Stimulated activated CD4-positive, alpha-beta T cell treated with anti-CD3 and anti-CD28 coated beads, TNF-alpha, amount 100 ng/mL, for 1 hour (primary cell): ENCODE measurements at places on chromosomes 2 and 18.
A peak's percentile ranks its signal among the peaks of the same experiment; 100 is the strongest.

GRCh38 chr2:106257135-106257534 is 63.0 kb upstream of the UXS1 start:
- no peak for DNase-seq

- no peak for DNase-seq
These were observed 104.5 kb downstream of the UGGT1 start for GRCh38 chr2:128195435-128195984.

GRCh38 chr18:40878371-40878770 is 1076.7 kb upstream of the PIK3C3 start:
- no peak for DNase-seq

DNA sequence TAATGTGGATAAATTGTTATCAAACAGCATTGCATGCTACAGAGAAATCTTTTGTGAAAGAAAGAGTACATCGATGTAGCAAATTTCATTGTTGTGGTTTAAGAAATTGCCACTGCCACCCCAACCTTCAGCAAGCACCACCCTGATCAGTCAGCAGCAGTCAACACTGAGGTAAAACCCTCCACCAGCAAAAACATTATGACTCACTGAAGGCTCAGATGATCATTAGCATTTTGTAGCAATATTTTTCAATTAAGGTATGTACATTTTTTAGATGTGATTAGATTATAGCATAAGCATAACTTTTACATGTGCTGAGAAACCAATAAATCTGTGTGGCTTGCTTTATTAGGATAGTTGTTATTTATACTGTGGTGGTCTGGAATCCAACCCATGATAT is 75.5 kb downstream of the ZNF385B start:
- DNase-seq, result no peak

- no peak for DNase-seq
These were observed 37.4 kb downstream of the TMEM87B start for GRCh38 chr2:112092286-112093041.

- DNase-seq, result no peak
These were observed 33.1 kb downstream of the LHCGR start for GRCh38 chr2:48722391-48722790.

DNA sequence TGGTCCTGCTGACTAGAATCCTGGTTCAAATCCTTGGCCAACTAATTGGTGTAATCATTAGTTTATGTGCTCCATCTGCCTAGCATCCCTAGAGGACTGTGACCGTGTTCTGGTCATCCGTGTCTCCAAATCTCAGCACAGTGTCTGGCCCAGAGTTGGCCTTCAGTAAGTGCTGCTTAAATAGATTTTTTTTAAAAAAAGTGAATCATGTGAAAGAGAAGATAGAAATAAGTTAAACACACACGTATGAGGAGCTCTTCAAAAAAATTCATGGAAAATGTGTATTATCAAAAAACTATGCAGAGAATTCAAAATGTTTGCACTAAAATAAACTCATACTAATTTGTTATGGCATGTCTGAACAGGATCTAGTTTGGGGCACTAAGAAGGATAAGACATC is 129.3 kb upstream of the TLK1 start:
- DNase-seq, result no peak

- no peak for DNase-seq
These were observed 42.6 kb upstream of the SDC1 start for GRCh38 chr2:20267529-20267928.

DNA sequence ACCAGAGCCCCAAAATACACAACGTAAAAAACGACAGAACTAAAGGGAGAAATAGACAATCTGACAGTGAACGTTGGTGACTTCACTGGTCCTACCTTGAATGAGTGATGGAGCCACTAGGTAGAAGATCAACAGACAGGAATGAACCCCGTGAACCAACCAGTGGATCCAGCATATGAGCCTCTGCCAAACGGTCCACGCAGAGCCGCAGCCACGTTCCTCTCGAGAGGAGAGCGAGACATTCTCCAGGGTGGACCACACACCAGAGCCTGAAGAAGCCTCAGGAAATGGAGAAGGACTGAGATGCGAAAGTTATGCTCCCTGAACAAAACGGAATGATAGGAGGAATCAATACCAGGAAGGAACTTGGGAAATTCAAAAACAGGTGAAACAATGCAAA is 178.4 kb downstream of the RTP5 start:
- no peak for DNase-seq

- no peak for DNase-seq
These were observed 709.2 kb downstream of the DSC3 start for GRCh38 chr18:30333310-30333709.

DNA sequence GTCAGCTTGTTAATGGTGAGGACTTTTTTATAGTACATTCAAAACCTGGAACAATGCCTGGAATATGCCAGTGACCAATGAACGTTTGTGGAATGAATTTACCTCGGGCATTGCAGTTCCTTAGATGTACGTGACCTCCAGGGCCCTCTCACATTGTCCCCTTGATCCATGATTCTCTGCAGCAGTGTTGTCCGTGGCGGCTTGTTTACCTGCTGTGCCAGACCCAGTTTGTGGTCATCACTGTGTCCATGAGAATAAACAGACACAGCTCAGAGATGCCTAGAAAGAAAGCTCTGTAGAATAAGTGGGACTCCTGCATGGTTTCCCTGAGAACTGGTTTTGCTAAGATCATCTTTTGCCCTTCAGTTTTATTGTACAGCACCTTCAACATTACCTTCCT is 1132.2 kb downstream of the DPP10 start:
- DNase-seq, result no peak

DNA sequence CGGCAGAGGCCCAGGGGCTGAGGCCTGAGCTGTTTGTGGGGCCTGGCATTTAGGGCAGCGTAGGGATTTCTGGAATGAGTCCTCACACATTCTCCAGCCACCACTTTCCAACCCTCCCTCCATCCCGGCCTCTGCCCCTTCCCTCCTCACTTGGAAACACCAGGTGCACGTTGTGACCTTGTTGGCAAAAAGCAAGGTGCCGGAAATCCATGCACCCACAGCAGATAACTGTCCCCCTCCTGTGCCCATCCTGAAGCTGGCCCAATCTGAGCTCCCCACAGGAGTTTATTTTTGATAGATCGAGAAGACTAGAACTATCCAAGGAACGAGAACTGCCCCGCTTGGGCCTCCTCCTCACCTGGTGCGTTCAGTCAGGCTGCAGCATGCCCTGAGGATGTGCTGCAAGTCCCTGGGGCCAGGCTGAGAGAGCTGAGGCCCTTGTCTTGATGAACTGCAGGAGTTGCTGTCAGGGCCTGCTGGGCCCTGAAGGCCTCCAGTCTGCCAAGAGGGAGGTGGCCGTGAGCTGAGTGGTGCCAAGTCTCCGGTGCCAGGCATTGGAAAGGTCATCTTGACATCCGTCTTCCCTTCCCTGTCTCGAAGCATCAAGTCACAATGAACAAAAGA is 55.8 kb downstream of the CTIF start:
- no peak for DNase-seq

- no peak for DNase-seq
These were observed 986.5 kb downstream of the TDRD15 start for GRCh38 chr2:22110244-22110651.

GRCh38 chr2:156933645-156934225 is 323.8 kb upstream of the GALNT5 start:
- no peak for DNase-seq

DNA sequence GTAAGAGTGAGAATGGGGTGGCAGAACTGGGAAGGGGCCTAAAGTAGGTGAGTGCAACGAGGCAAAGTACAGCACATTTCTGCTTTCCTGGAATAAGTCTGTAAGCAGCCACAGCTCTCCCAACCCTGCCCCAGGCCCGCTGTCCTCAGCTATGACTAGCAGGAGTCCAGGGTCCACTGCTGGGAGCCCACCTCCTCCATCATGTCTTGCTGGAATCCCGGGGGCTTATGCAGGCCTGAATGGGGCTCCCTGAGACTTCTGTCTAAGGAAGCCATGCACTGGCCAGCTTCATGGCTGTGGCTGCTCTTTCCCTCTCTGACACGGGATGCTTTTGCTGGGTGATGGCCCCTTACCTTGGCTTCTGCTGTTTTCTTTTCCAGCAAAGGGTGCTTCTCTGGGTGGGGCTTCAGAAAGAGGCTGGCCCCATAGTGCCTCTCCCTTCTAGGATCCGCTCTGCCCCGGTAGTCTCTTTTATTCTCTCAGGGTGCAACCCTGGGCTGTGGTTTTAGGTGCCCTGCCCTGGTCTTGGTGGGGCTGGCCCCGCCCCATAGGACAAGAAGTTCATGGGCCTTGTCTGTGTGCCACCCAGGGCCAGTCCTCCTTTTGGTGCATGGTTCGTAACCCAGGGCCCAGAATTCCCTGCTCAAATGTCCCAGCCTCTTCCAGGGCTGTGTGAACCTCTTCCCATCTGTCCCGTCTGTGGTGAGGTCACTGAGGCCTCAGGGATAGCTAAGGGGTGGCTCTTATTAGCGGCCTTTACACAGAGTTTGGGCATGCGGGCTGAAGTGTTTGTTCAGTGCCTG is 33.8 kb upstream of the POLE4 start:
- DNase-seq, result no peak

GRCh38 chr2:156057647-156058046 is 274.9 kb downstream of the NR4A2 start:
- DNase-seq, result no peak

GRCh38 chr18:75472396-75472795 is 44.9 kb upstream of the SMIM21 start:
- DNase-seq, result no peak

- DNase-seq, result no peak
These were observed 9.8 kb downstream of the REL start for GRCh38 chr2:60891180-60891579.

GRCh38 chr18:61597316-61597715 is 264.1 kb downstream of the CDH20 start:
- DNase-seq, result no peak

- DNase-seq, result no peak
These were observed 125.9 kb upstream of the SEC11C start for GRCh38 chr18:59013744-59014143.

DNA sequence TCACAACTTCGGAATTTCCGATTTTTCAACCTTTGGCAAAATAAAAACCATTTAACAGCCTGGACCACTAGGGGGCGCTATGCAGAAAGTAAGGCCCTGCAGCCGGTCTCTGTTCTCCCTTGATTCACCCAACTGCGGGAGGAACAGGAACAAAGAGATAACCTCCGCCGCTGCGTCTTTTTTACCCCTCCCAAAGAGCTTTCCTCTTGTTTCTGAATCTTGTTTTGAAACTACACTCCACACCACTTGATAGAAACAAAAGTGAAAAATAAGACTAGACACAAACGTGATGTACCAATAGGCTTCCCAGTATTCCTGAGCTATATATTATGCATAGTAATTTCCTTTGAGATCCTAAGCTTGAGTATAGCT is 231.2 kb downstream of the MYO3B start:
- peak; percentile 40 for DNase-seq

GRCh38 chr18:67924656-67925055 is 408.1 kb upstream of the DSEL start:
- no peak for DNase-seq

GRCh38 chr2:106030287-106031268 is 163.5 kb downstream of the UXS1 start:
- peak; percentile 24 for DNase-seq

GRCh38 chr2:128358941-128359731 is 40.5 kb upstream of the HS6ST1 start:
- DNase-seq, result no peak

DNA sequence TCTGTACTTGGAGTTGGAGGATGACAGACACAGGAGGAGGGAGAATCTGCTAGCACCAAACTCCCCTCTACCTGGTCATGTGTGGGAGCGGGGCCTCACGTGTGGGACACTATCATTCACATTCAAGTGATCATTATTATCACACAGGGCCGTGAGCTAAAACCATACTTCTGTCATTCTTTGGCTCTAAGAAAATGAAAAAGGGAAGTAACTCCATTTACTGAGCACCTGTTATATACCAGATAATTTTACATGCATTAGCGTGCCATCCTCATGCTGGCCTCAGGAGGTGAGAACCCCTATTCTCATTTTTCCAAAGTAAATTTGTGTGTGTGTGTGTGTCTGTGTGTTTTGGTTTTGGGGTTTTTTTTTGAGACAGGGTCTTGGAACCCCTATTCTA is 150.1 kb downstream of the GLI2 start:
- DNase-seq, result no peak

GRCh38 chr2:18398833-18399232 is 161.6 kb downstream of the RDH14 start:
- DNase-seq, result no peak
